ENCODE measurements at places on chromosomes 5 and 9. TPM values are rescaled to one million over a fixed set of nuclear protein-coding genes. Genes with fewer than 3 reads are reported as not detected.

NREP gene
- 150 TPM for total RNA-seq

RLN2 gene
- not detected for total RNA-seq

S1PR3 gene
- 3.3 TPM for total RNA-seq

- peak; percentile 87 for DNase-seq
These were observed 134.8 kb upstream of the KLF4 start for GRCh38 chr9:107624234-107624948.

- DNase-seq: no peak
These were observed 28.6 kb downstream of the CEP72 start for GRCh38 chr5:640461-641330.

DNA sequence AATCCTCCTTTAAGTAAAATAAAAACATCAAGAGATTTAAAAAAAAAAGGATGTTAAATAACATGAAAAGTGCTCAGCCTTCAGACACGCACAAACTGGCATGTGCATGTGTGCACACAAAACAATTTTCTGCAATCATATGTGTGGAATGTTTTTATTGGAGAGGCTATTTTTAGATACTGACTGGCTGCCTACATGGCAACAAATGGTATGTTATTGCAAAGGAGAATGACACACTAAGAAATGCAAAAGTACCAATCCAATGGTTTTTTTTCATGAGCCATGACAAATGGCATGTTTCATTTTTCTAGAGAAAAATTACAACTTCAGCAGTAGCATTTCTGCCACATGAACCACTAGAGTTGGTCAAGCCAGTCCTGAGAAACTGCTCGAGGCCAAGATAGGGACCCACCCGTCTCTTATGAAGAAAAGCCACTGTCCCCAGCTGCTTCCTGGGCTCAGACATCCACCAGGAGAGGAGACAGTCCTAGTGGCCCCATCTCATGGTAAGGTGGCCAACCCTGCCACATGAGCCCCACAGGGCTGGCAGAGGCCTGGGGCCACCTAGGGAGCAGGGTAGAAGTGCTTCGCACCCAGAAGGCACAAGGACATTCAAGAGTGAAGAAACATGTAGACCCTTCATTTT is 116.4 kb downstream of the MYO10 start:
- DNase-seq: peak; percentile 95

- DNase-seq: peak; percentile 84
These were observed 12.6 kb downstream of the PLGRKT start for GRCh38 chr9:5425006-5425628.

GRCh38 chr5:173782671-173783101 is 105.5 kb upstream of the CPEB4 start:
- DNase-seq: no peak
